ENCODE measurements at places on chromosomes 5 and 9.

DNA sequence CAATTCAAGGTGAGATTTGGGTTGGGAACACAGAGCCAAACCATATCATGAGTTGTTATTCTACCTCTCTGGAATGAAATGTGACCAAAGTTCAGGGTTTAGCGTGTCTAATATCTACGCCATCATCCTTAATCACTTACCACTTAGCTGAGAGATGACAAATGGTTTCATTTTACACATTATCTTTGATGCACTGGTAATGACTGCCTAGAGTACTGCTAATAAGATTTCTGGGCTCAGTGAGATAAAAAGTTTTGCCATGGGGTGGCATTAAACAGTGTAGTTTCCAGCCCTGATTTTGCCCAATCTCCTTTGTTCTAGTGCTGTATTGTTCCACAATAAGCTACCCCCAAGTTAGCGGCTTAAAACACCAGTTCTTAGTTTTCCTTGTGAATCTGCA is 367.2 kb downstream of the MLLT3 start:
- DNase-seq = no peak

DNA sequence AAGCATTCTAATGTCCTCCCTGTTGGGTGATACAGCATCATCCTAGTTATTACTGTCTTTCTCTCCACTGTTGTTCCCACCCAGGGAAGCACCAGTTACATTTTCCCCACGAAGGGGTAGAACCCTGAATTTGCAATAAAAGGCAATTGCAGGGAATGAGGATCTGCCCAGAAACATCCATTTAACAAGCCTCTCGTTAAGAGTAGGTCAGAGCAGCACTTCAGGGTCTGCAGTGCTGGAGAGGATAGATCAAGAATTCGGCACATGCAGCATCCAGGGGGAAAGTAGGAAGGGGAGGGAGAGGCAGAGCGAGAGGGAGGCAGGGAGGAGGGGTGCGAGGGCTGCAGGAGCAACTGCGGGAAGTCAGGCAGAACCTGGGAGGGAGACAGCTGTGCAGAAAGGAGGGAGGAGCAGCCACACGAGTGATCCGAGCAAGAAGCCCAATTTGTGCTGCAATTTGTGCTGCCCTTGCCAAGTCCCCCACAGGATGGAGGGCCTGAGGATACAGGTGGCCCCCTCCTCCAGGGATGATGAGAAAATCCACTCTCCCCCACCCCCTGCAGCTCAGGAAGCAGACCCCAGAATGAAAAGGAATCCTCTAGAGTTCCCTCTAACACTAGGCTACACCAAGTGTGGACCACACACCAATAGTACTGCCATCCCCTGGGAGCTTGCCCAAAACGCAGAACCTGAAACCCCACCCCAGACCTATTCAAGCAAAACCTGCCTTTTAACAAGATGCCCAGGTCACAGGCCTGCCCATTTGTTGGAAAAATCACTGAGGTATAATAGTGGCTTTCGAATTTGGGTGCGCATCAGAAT is 62.2 kb downstream of the EPB41L4B start:
- DNase-seq = no peak

GRCh38 chr5:149439899-149440542 is 60.9 kb upstream of the IL17B start:
- no peak for DNase-seq

- DNase-seq = no peak
These were observed 5.3 kb upstream of the PRDM12 start for GRCh38 chr9:130658893-130659698.

DNA sequence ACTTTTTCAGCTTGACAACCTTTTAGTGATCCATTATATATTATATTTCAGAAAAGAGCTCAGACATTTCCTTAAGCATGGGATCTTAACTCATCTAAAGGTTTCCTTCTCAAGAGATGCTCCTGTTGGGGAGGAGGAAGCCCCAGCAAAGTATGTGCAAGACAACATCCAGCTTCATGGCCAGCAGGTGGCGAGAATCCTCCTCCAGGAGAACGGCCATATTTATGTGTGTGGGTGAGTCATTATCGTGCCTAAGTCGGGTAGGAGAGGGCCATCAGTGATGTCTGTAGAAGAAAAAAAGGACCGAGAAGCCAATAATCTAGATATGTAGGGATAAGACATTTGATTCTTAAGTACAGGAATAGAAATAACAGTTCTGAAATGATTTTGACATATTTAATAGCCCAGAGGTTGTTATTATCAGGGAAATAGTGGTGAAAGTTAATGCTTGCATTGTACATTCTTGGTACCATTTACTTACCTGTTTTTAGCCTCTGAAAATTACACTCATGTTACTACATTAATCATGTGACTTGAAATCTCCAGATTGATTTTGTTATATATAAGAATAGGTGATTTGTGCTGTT is 28.2 kb downstream of the MTRR start:
- no peak for DNase-seq

GRCh38 chr5:54087436-54087835 is 222.9 kb downstream of the ARL15 start:
- DNase-seq = no peak

DNA sequence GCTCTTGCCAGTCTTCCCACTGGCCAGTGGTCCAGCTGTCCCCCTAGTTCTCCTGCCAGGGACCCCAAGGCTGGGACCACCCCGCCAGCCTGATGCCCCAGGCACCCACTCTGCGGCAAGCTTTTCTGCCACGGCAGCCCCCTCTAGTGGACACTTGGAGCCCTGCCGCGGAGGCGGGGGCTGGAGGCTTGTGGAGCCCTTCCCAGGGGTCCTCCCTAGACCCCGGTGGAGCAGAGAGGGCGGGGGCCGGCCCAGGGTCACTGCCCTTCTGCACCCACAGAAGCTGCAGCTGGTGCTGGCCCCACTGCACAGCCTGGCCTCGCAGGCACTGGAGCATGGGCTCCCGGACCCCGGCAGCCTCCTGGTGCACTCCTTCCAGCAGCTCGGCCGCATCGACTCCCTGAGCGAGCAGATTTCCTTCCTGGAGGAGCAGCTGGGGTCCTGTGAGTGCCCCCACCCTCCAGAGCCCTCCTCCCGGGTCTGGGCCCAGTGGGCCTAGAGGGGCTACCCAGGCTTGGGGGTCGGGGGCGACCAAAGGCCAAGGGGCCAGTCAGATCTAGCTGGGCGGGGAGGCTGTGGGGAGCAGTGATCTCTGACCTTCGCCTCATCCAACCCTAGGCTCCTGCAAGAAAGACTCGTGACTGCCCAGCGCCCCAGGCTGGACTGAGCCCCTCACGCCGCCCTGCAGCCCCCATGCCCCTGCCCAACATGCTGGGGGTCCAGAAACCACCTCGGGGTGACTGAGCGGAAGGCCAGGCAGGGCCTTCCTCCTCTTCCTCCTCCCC is 9.1 kb downstream of the EGFL7 start:
- no peak for DNase-seq

- DNase-seq = no peak
These were observed 61.9 kb upstream of the RUFY1 start for GRCh38 chr5:179488491-179488890.

DNA sequence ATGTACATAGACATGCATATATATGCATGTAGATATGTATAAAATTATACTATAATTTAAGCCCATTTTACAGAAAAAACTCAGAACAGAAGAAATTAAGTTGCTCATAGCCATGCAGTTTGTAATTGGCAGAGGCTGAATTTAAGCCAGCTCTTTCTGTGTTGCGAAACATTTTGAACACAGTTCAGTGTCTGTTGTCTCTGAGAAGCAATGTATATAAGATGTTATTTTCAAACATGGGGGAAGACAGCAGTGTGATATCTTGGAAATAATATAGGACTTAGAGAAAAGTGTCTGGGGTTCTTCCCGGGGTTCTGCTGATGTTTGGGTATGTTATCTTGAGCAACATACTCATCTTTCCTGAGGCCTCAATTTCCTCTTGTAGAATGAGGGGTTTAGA is 37.6 kb downstream of the SVEP1 start:
- DNase-seq = no peak

GRCh38 chr5:138793575-138793974 is 40.4 kb downstream of the CTNNA1 start:
- no peak for DNase-seq

- no peak for DNase-seq
These were observed 169.4 kb downstream of the APBA1 start for GRCh38 chr9:69502671-69503301.

GRCh38 chr9:126615791-126616447 is 2.2 kb downstream of the LMX1B start:
- no peak for DNase-seq

GRCh38 chr5:80231693-80232092 is 24.2 kb downstream of the SERINC5 start:
- DNase-seq = no peak
